ENCODE measurements at places on chromosomes 12 and 14.
A peak's percentile ranks its signal among the peaks of the same experiment; 100 is the strongest.

DNA sequence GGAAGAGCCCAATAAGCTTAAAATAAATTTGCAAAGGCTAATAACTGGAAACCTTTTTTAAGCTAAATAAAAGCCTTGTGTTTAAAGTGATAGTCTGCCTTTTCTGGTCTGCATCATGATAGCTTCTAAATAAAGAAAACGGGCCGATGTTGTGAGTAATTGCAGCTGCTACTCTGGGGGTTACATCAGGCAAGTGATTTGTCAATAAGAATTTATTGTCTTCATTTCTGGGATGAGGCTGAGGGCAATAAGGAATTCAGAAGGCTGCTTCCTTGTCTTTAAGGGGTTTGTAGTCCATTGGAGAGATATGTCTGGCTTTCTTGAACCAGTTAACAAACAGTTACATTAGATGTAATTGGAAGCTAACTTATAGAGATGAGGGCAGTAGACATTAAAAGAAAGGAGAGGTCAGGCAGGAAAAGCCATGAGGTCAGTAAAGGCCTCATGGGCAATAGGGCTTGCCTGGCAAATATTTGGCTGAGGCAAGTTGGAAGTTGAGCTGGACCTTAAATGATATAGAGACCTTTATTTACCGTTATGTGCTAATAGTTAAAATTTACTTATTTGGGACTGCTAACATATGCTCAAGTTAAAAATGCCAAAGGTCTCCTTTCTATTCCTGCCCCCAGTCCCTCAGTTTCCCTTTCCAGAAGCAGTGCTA is 85.0 kb downstream of the CRADD start:
- DNase-seq = no peak

DNA sequence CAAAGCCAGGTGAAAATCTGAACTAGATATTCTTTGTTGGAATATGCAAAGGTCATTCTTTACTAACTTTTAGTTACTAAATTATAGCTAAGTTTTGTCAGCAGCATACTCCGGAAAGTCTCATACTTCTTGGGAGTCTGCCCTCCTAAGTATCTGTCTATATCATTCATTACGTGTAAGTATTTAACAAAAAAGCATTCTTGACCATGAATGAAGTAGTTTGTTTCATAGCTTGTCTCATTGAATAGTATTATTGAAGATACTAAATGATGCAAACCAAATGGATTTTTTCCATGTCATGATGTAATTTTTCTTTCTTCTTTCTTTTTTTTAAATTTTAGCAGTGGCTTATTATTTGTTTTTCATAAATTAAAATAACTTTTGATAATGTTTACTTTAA is 9.8 kb upstream of the SPX start:
- DNase-seq = no peak

DNA sequence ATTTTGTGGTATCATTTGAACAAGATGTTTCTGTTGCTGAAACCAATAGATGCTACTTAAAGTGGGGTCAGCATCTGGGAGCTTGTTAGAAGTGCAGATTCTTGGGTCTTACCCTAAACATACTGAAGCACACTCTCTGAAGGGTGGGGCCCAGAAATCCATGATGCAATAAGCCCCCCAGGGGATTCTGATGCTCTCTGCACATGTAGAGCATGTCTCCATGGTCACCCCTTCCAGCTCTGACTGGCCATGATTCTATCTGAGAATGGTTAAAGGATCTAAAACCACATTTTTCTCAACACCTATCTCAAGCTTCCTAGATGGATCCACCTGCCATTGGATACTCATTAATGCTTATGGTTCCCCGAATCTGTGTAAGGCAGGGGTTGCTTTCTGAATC is 20.4 kb downstream of the JDP2 start:
- no peak for DNase-seq

GRCh38 chr12:122064780-122065588 is 13.6 kb upstream of the MLXIP start:
- DNase-seq = peak; percentile 76

GRCh38 chr14:75461755-75462349 is 34.0 kb downstream of the JDP2 start:
- DNase-seq = no peak

- no peak for DNase-seq
Measured at GRCh38 chr12:103715494-103715893, 125.5 kb downstream of the NT5DC3 start.

DNA sequence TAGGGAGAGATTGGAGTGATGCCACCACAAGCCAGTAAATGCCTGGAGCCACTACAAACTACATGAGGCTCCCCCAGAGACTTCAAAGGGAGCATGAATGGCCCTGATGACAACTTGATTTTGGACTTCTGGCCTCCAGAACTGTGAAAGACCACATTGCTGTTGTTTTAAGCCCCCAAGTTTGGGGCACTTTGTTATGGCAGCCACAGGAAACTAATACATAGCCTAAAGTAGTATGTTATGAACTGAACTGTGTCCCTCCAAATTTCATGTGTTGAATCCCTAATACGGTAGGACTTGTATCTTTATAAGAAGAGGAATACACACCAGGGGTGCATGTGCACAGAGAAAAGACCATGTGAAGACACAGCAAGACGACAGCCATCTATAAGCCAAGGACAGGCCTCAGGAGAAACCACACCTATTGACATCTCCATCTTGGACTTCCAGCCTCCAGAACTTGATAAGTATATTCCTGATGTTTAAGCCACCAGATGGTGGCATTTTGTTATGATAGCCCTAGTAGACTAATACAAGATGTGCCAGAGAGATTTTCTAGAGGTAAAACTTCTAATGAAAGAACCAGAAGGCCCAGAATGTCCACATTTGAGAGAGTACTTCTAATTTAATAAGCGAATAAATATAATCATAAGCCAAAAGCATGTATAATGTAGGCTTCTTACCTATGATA is 127.1 kb upstream of the BMP4 start:
- DNase-seq = no peak

GRCh38 chr12:31732926-31733548 is 4.2 kb upstream of the AMN1 start:
- no peak for DNase-seq

GRCh38 chr14:85483037-85483436 is 46.9 kb upstream of the FLRT2 start:
- no peak for DNase-seq

- DNase-seq = no peak
Measured at GRCh38 chr12:1929985-1930802, 11.7 kb upstream of the CACNA2D4 start.

GRCh38 chr14:39433452-39433813 is 1.2 kb upstream of the FBXO33 start:
- peak; percentile 65 for DNase-seq

DNA sequence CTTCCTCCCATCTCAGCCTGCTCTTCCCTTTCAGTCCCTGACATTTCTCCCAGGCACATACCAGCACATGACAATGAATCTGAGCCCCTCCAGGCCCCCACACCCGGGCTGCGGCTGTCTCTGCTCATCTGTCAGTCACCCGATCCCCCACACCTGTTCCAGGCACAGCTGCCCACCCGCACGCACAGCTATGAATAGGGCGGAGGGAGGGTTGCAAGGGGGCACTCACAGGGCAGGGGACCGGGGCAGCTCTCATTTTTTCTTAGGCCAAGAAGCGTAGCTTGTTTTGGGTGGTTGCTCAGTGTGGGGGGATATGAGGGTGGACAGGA is 43.7 kb upstream of the TSPAN9 start:
- no peak for DNase-seq

DNA sequence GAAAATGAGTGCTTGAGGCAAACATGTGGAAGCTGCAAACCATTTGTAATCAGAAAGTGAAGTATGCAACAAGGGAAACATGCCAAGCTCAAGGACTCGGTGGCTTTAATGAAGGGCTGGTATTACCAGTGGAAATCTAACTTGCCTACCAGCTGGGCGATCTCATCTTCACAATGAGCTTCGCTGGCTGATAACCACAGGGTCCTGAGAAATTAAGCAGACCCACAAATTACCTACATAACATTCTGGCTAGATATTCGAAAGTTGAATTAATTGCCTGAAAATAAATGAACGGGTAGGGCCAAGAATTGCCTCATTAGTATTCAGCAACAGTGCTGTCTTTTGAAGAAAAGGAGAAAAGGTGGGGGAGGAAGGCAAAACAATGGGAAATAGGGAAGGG is 439.4 kb downstream of the PDZRN4 start:
- DNase-seq = no peak

Data from NCI-H1417 (cell line).